ENCODE measurements at places on chromosomes 7 and 10.

- no peak for DNase-seq
Measured at GRCh38 chr10:108801775-108802517, 1121.4 kb downstream of the XPNPEP1 start.

- no peak for DNase-seq
Measured at GRCh38 chr10:2856598-2856997, 210.8 kb upstream of the PFKP start.

- no peak for DNase-seq
Measured at GRCh38 chr7:44099669-44100068, 4.5 kb upstream of the AEBP1 start.

DNA sequence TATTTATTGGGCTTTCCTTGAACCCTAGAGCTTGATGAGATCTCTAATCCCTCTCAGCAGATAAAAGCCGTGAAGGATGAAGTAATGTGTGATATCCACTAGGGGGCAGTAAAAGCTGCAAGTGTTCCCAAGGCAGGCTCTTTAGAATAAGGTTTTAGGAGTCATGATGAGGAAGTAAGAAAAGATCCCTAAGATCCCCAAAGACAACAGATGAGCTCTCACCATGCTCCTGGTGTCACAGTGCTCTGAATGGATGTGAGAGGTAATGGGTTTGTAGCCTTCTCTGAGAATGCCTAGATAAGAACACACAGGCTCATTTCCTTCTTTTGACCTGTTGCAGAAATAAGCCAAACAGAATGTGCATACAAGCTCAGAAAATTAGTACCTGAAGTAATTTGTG lies 70.4 kb upstream of the ITPRID1 start:
- no peak for DNase-seq

GRCh38 chr7:18541181-18541870 lies 45.8 kb downstream of the HDAC9 start:
- DNase-seq: no peak

DNA sequence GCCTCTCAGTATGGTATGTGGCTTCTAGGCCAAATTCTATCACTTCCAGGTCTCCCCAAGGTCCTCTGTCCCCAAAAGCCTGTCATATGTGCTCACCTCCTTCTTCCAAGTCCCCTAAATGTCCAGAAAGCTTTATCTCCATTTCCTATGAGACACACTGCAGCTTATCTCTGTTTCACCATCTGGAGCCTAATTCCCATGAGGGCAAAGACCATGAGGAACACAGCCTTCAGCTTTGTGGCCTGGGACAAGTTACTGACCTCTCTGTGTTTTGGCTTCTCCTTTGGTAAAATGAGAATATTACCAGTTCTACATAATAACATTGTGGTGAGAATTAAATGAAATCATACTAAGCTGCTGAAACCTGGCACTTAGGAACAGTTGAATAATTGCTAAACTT lies 19.2 kb downstream of the ST8SIA6 start:
- DNase-seq: no peak

- DNase-seq: no peak
Measured at GRCh38 chr7:112184455-112184854, 21.7 kb downstream of the DOCK4 start.

DNA sequence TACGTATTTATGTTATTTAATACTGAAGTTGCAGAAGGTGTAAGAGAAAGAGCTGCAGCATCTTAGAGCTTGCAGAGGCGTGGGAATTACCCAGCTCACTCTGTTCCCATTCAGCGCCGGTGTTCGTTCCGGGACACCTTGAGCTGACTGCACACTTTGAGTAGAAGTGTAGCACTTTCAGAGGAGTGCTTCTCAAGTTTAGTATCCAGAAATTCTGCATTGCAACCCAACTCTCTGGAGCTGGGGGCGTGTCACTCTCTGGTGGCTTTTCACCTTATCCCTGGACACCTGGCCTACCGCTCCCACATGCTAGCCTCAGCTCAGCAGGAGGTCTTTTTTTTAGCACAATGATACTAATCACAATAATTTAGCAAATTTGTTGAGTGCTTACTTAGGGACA lies 66.4 kb upstream of the SHH start:
- no peak for DNase-seq

GRCh38 chr7:99505324-99505662 lies 831 bp downstream of the ZKSCAN5 start:
- no peak for DNase-seq

- no peak for DNase-seq
Measured at GRCh38 chr10:16949816-16950215, 132.6 kb upstream of the RSU1 start.

GRCh38 chr10:35453855-35454532 lies 117.7 kb downstream of the CCNY start:
- DNase-seq: no peak

DNA sequence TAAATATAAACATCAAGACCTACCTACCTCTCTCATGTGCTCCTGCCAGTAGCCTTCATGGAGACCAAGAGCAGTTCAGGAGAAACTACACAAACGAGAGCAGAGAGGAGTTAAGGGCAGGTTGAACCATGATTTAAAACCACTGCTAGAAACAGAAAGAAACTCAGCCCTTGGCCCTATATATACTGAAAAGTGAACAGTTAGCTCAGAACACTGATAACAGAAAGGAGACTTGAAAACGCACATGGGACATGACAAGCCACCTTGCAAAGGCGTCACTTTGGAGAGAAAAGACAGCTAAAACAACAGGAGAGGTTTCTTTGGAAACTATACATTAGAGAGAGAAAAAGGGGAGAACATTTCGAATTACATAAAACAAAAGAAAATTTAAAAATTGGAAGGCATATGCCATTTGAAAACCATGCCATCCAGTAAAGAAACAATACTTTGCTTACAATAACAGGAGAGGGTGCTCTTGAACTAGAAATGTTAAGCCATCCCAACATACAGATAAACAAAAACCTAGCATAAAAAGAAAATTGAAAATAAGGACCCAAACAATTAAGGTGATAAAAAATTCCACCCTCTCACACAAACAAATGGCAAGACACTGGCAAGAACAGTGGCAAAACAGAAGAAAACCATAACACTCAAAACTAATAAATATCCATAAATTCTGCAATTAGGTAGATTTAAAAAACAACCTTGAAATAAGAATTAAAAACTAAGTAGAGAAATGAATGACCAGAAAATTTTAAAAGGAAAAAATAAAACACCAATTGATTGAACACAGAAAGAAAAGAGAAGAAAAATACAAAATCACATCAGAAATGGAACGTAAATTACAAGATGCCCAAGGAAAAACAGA lies 232.7 kb downstream of the IMMP2L start:
- DNase-seq: no peak

DNA sequence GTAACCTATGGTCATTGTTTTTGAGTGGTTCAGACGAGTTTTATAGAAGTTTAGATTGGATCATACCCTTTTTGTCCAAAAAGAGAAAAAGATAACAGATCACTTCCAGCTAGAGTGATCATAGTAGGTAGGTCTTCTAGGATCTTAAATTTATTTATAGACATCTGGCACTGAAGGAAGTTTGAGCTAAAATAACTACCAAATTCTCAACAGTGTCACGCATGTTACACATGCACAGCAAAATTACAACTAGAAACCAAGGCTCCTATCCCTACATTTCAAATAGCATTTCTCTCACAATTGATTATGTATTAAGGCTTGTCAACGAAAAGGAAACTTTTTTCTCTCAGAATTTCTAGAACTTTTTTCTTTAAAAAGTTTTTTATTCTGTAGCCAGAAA lies 2.3 kb downstream of the CALU start:
- DNase-seq: no peak

DNA sequence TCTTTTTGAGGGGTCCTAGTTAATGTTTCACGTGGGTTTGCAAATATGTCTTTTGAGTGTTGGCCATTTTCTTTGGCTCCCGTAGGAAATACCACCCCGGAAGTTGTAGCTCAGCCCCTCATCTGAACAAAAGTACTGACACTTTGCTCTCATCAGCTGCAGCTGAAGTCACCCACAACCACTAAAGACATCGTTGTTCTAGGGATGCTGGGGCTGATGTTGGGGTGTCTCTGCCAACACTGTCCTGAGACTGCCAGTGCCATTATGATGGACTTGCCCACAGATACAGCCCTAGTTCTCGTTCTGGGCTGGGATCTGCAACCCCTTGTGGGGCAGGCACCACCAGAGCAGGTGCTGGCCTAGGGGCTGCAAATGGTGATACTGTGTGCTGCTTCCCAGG lies 82.6 kb upstream of the ARHGAP21 start:
- no peak for DNase-seq

DNA sequence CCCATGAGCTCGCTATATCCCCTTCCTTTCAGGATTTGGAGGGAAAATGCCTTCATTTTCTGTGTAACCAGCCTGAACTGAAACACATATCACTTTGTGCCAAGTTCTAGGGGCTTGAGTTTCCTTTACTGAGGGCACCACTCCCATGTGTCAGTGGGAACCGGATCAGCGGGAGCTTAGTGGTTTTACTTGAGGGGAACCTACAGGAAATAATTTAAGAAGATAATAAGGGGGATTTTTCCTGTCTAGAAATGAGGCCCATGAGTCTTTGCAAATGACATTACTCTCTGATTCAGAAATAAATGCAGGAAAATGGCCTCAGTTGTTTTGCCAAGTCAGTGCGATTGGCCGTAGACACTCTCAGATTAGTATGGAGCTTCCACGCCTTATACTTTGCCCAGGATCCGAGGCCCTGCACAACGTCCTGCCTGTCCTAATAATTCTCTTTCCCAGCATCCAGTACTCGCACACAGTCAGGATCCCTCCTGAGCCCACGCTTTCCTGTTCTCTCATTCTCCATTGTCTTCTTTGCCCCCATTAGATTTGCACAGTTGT lies 86.4 kb upstream of the LYZL1 start:
- DNase-seq: no peak

GRCh38 chr10:10053051-10053450 lies 964.6 kb upstream of the CELF2 start:
- no peak for DNase-seq

DNA sequence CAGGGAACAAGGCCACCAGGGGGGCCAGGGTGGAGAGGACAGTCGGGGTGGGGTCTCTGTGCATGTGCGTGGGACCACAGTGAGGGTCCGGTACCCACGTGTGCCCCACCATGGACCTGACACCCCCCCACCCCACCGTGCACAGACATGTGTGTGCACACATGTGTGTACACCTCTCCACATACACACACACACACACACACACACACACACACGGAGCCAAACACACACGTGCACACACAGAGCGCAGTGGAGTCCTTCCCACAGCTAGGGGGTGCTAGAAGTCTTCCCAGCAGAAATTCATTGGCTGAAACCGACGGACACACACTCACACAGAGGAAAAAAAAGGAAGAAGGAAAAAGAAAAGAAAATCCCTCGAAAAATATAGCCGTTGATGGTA lies 42.8 kb upstream of the GNA12 start:
- no peak for DNase-seq

DNA sequence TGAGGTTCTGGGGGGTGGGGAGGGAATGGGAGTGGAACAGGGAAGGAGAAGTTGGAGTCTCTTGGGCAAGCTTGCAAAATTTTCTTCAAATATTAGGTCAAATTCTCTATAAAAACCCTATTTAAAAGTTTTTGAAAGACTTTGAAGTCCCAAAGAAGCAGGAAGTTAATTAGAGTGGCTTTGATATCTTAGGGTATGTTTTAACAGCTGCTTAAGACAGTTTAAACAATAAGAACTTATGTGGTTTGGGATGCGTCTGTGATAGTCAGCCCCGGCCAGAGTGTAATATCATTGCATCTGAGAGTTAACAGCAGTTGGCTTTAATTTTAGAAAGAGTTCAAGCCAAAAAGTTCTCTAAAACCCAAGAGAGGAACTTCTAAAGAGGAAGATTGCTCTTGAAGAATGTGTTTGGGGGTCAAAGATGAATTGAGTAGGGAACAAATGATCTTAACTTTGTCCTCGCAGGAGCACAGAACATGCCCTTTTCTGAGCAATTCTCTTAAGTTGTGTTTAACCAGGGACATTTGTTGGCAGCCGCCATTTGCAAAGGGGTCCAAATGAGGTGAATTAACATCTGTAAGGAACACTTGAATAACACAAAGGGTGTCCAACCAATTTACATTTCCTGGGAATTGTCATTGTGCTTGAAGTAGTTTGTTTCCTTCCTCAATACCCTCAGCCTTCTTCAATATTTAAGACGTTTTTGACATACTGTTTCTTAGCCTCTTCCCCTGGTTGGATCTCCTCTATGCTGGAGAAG lies 182.4 kb downstream of the PTEN start:
- DNase-seq: no peak

DNA sequence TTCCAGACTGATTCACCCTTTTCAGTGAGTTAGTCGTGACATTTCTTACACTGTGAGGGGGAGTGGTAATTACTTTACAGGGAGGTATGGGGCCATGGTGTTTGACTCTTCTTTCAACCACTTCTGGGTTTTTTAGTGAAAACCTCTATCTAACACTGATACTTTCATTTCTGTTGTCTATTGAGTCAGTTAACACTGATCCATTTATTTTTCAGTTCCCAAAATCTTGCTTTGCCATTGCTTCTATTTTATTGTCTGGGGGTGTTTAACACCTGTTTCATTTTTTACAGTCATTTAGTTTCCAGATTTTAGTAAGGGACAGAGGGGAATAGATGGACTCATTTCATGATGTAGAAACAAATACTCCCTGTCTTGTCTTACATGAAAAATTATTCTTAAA lies 61.5 kb downstream of the HELLS start:
- no peak for DNase-seq

- DNase-seq: no peak
Measured at GRCh38 chr7:147639037-147639436, 951.5 kb upstream of the C7orf33 start.

DNA sequence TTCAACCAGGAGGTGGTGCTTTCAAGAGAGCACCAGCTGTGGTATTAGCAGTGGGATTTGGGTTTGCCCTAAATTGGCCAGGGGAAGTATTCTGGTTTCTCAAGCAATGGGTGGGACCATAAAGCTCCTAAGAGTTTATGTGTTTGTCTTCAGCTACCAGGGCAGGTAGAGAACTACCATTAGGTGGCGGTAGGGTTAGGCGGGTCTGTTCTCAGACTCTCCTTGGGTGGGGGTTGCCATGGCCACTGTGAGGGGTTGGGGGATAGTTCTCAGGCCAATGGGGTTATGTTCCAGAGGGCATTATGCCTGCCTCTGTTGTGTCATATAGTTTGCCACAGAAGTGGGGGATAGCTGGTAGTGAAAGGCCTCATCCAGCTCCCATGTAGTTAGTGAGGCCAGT lies 47.7 kb upstream of the BICC1 start:
- no peak for DNase-seq

DNA sequence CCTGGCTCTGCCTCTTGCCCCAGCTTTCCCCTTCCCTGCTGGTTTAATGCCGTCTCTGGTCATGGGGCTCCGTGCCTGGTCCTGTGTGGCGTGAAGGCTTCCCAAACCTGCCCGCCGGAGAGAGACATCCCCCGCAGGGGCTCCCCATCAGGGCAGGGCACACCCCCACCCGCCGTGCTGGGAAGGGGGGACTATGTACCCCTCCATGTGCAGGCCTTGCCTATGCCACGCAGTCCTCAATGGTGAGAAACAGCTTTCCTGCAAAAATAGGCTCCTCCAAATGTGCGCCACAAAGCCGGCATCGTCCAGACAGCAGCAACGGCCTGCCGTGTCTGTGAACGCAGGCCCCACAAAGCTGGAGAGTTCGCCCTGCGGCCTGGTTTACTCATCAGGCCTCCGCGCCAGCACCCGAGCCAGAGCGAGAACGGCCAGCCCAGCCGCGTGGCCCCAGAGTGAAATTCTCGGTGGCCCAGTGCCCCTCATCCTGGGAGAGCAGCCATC lies 313.4 kb downstream of the DNAJB6 start:
- DNase-seq: no peak
